ENCODE measurements at places on chromosomes 1 and 21.

GRCh38 chr1:236530286-236530685 lies 6.5 kb downstream of the LGALS8 start:
- DNase-seq = no peak

DNA sequence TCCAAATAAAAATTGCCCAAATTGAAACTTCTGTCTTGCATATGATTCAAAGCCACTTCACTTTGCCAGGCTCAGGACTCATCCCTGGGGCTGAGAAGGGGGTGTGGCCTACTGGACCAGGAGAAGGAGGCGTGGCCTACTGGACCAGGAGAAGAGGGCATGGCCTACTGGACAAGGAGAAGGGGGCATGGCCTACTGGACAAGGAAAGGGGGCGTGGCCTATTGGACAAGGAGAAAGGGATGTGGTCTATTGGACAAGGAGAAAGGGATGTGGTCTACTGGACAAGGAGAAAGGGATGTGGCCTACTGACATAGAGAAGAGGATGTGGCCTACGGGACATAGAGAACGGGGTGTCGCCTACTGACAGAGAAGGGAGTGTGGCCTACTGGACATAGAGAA lies 405.3 kb downstream of the RRAGC start:
- no peak for DNase-seq

- no peak for DNase-seq
These were observed 128.7 kb downstream of the VPS13D start for GRCh38 chr1:12358499-12358898.

GRCh38 chr21:33801424-33802405 lies 113.9 kb downstream of the ATP5PO start:
- no peak for DNase-seq

GRCh38 chr1:243849421-243850201 lies 432 bp downstream of the AKT3 start:
- DNase-seq = peak; percentile 6

GRCh38 chr21:14559102-14559501 lies 13.0 kb upstream of the SAMSN1 start:
- DNase-seq = peak; percentile 42

DNA sequence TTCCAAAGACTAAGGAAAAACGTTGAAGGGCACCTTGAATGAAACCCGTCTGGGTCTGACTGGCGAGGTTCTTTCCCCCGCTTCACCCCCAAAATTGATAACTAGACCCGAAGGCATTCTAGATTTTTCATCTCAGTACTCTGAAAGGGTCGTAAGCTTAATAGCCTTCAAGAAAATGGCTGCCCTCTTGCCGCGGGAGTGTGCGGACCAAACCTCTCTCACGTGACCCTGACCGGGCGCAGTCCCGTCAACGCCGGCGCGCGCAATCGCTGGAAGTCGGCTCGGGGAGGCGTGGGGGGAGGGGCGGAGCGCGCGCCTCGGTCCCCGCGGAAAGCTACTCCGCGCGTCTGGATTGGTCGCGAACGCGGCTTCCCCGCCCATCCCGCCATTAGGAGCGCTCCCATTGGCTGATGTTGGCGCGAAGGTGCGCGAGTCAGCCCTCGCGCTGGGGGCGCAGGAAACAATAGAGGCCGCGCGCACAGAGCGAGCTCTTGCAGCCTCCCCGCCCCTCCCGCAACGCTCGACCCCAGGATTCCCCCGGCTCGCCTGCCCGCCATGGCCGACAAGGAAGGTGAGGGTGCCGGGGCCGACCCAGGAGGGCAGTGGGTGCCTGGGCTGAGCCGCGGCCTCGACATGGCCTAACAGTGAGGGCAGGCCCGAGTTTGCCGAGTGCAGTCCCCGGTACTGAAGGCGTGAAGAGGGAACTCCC lies at the start of gene RBBP4:
TSS of gene RBBP4 (plus strand) at position 457 of the 709 bp plus-strand sequence. CDS start at position 556, 99 bp downstream.
- peak; percentile 97 for DNase-seq

- DNase-seq = no peak
These were observed 8.3 kb downstream of the FAM229A start for GRCh38 chr1:32353886-32354570.

DNA sequence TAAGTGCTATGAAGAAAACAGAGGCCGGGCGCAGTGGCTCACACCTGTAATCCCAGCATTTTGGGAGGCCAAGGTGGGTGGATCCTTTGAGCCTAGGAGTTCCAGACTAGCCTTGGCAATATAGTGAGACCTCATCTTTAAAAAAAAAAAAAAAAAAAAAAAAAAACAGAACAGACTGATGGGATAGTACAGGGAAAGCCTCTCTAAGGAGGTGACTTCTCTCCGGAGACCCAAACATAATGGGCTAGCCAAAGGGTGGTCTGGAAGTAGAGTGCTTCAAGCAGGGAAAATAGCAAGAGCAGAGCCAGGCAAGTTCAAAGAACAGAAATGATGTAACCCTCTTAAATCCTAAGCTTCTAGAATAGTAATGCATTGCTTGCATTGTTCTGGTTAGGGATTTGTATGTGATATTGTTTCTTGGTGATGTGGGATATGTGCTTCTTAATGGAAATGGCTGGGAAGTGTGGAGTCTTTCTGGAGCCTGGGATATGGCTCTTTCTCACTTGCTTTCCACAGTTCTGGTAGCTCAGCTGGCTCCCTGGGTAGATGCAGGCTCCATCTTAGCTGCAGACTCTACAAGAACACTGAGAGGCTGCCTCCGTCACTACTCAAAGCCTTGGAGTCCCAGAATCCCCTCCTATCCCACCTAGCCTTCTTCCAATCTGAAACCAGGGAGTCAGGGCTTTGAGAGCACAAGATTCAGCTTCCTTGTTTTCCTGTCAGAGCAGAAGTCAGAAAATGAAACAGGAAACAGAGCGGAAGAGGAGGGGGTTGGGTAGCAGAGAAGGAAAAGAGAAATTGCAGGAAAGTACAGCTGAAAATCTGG lies 1.9 kb upstream of the PIGV start:
- DNase-seq = peak; percentile 54

- no peak for DNase-seq
These were observed 103.7 kb downstream of the PGBD5 start for GRCh38 chr1:230322421-230322756.

GRCh38 chr1:64745181-64745985 lies 508 bp downstream of the RAVER2 start:
- DNase-seq = peak; percentile 15

GRCh38 chr1:75129983-75130789 lies 4.0 kb upstream of the LHX8 start:
- DNase-seq = no peak

DNA sequence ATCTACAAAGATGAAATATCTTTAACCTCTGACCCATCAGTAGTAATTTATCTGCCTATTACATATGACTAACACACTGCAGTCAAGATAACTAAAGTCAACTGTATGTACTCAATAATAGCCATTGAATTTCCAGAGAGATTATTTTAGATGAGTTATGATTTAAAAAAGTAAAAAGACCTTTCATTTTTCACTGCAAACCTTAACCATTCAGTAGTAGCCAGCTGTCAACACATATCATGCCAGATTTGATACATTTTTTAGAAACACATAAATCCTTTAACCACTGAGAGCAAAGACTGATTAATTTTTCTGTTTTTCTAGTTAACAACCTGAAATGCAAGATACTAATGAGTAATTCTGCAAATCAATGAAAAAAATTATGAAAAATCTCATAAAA lies 31.0 kb downstream of the PALMD start:
- DNase-seq = no peak

DNA sequence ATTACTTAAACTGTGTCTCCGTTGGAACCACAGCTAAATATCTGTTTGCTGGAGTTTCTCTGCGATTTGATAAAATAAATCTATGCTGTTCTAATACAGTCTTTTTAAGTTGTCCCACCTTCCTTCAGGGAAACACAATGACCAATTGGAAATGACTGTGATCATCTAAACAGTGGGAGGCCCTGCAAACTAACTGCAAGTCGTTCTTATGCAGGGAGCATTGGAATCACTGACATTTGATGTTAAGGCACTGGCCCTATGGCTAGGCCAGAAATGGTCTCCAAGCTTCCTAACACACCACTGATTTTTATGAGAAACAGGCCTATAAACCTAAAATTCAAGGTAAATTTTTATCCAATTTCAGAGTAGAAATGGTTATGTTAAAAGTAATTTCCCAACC lies 645.2 kb downstream of the LMO4 start:
- no peak for DNase-seq

DNA sequence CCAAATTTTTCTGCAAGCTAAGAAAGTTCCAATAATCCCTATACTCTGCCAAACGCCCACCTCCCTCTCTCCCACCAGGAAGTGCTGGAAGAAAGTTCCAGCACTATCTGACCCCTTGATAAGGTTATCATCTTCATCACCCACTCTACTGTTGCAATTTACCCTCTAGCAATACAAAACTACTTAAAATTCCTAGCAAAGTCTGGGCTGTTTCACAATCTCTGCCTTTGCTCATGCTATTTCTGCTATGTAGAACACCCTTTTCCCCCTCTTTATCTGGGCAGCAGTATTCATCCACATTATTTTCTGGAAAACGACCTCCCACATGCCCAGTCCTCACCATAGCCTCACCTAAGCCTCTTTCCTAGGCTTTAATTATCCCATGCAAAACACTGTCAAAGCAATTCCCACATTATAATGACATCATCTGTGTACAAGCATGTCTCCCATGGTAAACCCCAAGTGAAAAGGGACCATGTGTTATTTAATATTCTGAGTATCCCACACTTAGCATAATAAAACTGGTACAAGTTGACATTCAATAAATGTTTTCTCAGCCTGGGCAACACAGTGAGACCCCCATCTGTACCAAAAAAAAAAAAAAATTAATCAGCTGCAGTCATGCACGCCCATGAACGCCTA lies 12.0 kb downstream of the F11R start:
- DNase-seq = no peak

- DNase-seq = no peak
These were observed 109.2 kb downstream of the CSMD2 start for GRCh38 chr1:34055818-34056217.

DNA sequence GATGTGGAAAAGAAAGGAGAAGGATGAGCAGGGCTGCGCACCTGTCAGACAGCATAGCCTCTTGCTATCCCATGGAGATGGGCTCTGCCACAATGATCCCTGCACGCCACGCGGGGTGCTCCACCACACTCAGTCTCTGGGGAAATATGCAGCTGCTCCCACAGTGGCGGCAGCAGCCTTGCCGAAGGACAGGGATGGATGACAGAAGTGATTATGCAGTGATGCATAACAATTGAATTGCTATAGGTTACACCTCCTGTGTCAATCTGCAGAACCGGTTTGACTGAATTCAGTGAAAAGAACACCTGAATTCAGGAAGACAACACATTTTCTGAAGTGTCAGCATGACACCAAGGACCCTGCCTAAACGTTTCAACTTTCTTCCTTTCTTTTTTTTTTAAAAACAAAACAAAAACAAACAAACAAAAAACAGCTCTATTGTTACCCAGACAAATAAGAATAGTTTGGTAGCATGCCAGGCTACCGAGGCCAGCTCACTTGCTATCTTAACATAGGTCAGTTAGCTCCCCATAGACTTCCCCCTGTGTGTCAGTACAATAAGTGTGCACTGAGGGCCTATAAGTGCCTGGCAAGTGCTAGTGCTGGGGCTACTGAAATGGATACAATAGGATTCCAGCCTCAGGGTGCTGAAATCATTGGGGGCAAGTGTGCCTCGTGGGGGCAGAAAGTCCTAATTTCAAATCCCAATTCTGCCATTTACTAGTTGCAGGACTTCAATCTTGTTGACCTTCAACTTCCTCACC lies 127.6 kb upstream of the LMO4 start:
- DNase-seq = no peak

GRCh38 chr1:204478172-204478899 lies 16.3 kb downstream of the PIK3C2B start:
- DNase-seq = no peak

DNA sequence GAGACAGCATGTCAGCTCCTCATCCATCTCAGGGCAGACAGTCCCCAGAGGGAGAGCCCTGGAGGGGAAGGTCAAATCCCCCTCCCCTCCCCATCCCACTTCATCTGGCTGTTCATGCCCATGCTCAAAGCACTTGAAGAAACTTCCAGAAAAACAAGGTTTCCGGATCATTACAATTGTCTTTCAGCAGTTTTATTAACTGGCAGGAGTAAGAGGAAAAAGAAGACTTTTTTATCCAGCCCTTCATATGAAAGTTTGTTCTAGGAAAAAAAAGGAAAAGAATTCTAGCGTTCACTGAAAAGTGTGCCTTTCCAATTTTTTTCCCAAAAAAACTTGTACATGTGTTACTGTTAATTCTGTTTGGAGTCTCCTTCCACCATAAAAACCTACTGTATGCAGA lies 145.7 kb upstream of the TIAM1 start:
- no peak for DNase-seq

GRCh38 chr21:41141031-41141457 lies 26.9 kb upstream of the BACE2 start:
- no peak for DNase-seq

- DNase-seq = peak; percentile 85
These were observed 54.2 kb upstream of the ETS2 start for GRCh38 chr21:38751379-38752050.

GRCh38 chr1:50271968-50272578 lies 151.2 kb downstream of the DMRTA2 start:
- peak; percentile 13 for DNase-seq

DNA sequence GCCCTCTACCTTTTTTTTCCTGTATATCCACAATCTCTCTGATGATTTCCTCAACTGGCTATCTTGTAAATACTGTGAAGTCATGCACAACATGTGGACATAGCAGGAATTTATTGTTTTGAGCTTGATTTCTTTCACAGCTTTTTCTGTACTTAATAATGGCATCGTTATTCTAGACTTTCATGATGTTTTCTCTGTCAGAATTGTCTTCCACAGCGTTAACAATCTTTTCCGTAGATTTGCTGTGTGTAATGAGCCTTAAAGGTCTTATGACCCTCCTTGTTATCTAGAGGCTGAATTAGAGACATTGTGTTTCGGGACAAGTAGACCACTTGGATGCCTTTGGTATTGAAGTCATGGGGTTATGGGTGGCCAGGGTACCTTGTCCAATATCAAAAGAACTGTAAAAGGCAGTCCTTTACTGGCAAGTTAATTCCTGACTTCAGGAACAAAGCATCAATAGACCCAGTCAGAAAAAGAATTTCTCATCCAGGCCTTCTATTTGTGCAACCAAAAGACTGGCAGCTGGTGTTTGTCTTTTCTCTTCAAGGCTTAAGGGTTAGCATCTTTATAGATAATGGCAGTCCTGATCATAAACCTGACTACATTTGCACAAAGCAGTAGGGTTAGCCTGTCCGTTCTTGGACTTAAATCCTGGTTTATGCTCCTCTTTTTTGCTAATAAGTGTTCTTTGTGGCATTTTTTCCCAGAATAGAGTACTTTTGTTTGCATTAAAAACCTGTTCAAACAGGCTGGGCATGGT lies 30.1 kb upstream of the CHAF1B start:
- DNase-seq = no peak

All from CD14-positive monocyte (primary cell).